ENCODE measurements at places on chromosomes 1 and 21.
A peak's percentile ranks its signal among the peaks of the same experiment; 100 is the strongest.

- DNase-seq = no peak
Measured at GRCh38 chr1:212514782-212515181, 82.1 kb downstream of the NENF start.

DNA sequence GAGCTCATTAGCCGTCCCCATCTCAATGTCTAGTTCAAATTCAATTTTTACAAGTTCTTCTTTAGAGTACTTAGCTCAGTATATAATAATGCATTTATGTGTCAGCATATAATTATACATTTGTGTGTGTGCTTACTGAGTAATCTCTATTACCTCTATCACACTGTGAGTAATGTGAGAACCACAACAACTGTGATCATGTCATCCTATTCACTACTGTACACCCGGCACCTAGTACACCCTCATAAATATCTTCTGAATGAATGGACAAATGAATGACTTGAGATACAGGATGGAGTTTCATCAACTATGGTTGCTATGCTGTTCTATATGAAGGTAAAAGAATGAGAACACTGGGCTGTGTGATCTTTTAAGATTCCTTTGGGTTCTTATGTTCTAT is 124.0 kb downstream of the GPATCH2 start:
- peak; percentile 54 for DNase-seq

- DNase-seq = no peak
Measured at GRCh38 chr21:25171438-25171837, 435.8 kb downstream of the MRPL39 start.

- no peak for DNase-seq
Measured at GRCh38 chr1:52925571-52926005, 1.5 kb upstream of the SCP2 start.

- no peak for DNase-seq
Measured at GRCh38 chr1:67801903-67802302, 31.4 kb downstream of the GNG12 start.

GRCh38 chr21:16372586-16372985 is 642.8 kb downstream of the USP25 start:
- no peak for DNase-seq

DNA sequence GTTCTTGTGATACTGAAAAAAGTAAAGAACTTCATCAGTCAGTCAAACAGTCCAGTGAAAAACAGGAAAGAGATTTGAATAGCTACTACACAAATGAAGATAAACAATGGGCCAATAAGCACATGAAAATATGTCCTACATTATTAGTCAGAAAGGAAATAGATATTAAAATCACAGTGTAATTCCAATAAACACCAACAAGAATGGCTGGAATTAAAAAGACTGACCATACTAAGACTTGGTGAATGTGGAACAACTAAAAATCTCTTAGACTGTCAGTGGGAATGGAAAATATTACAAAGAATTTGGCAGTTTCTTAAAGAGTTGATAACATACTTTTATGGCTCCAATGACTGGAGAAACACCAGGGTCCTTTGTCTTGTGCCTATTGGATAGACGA is 241.8 kb upstream of the USP24 start:
- no peak for DNase-seq

GRCh38 chr1:243508943-243509342 is 253.1 kb downstream of the SDCCAG8 start:
- no peak for DNase-seq

- no peak for DNase-seq
Measured at GRCh38 chr1:233355841-233356704, 28.5 kb downstream of the MAP3K21 start.

- no peak for DNase-seq
Measured at GRCh38 chr1:199522338-199522737, 505.2 kb upstream of the NR5A2 start.

GRCh38 chr1:157702308-157702825 is 1.8 kb upstream of the FCRL3 start:
- DNase-seq = no peak

GRCh38 chr1:177880339-177880891 is 89.4 kb downstream of the SEC16B start:
- no peak for DNase-seq

DNA sequence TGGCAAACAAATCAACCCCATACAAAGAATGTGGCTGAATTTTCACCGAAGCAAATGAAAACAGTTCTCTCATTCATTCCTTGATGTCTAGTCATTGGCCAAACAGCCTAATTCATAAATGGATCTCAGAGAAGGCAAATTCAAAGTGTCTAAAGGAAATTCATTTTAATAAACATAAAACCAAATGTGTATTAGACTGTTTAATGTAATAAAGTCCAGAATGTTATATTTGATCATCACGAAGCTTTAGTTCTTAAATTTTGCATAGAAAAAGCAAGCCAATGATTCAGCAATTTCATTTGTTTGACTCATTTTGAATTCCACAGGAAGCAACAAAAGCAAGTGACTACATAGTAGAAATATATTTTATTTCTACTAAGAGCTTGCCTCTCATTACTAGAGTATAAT is 379.2 kb upstream of the ADAMTS5 start:
- no peak for DNase-seq

DNA sequence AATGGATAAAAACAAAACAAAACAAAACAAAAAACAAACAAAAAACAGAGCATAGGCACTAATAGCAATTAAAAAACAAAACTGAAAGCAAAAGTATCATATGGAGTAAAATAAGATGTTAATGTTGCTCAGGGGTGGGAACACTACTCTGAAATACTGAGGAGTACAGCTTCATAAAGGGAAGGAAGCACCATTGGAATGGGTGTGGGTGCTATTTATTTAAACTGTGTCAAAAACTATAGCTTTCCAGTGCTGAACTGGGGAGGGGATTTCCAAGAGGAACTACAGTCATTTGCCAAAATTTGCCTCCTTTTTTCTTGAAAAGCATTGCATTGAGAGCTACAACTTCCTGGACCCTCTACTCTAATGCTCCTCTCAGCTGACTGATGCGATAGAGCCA is 40.0 kb downstream of the SPTA1 start:
- no peak for DNase-seq

DNA sequence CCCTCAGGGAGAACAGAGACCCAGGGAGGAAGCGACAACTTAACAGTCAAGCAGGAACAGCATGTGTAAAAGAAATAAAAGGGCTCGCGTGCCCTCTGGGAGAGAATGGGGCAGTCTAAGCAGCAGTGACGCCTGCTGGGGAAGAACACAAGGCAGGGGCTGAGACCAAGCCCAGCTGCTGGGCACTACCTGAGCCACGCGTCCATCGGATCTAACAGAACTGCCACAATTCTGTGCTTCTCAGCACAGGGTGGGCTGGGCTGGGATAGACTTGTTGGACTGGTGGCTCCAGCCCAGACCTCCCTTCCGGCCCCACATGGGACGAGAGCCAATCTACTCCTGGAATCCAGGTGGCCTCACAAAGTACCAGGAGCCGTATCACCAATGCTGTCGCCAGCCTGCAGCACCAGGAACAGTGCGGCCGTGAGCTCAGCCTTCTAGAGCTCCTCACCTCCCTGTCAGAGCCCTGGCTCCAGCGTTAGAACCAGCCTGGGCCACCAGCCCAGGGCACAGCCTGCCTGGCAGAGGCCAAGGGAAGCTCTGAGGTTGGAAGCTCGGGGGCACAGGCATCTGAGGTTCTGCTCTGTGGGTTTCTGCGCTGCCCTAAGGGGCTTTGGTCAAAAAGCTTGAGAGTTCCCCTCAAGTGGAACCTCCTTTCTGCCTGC is 7.4 kb downstream of the LRRC47 start:
- no peak for DNase-seq

GRCh38 chr1:229456016-229456415 is 22.1 kb upstream of the ACTA1 start:
- no peak for DNase-seq

DNA sequence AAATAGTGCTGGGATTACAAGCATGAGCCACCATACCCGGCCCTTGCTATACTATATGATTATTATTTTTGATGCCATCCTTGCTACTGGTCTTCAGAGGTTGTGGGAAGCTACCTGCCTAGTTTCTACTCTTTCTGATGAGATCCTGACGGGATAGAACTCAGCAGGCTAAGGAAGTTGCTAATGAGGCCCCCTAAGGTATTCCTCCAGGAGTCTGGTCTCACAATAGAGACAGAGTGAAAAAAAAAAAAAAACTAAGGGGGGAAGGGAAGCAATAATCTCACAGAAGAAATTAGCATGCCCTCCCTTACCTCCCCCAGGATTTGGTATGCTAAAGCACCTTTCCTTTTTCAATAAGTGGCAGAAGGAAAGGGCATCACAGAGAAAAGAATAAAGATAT is 17.6 kb downstream of the INTS3 start:
- no peak for DNase-seq

DNA sequence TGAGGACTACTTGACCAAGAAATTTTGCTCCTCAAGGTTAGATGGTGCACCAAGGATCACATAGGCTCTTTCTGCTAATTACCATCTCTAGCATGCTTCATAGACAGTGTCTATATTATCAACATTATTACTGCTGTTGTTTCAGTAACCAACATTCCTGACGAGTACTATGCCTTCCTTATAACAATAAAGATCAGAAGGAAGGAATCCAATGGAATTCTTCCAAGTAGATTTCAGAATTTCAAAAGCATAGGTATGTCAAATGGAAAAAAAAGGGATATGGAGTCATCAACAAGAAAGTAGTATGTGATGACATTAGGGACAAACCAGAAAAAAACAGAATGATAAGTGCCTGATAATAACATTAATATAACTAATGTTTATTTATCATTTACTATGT is 39.6 kb upstream of the LPGAT1 start:
- DNase-seq = no peak

DNA sequence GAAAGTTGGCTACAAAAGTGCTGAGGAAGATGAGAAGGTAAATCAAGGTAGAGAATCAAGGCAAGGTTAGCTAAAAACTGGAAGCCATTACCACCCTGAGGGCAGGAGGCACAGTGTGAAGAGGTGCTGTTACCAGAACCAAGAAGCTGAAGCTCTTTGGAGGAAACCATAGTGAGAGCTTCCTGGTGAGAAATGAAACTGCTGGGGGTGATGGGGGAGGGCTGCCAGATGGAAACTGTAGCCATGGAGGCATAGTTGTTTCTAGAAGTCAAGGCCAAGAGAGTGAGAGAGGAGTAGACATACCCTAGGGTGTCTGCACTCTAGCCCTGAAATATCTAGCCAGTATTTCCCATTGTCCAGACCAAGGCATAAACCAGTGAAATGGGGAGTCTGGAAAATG is 28.7 kb downstream of the IFI44 start:
- no peak for DNase-seq

DNA sequence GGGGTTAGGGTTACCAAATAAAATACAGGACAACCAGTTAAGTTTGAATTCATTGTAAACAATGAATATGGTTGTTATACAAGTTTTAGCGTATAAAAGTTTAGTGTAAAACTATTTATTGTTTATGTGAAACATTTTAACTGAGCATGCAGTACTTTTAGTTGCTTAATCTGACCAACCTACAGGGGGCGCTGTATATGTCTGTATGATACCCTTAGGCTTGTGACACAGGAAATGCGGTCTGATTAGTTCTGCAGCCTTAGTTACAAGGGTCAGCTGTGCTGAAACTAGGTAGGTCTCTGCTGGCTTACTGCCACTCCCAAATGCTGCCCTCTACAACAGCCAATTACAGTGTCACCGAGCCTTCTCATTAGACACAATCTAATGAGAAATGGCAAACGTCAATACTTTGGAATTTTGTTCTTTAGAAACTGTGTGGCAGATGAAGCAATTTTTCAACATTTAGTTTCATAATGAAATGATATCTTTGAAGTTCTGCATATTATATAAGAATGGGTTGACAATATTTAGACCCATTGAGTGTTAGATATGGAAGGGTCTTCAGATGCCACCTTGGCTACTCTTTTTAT is 56.2 kb downstream of the NTNG1 start:
- no peak for DNase-seq

DNA sequence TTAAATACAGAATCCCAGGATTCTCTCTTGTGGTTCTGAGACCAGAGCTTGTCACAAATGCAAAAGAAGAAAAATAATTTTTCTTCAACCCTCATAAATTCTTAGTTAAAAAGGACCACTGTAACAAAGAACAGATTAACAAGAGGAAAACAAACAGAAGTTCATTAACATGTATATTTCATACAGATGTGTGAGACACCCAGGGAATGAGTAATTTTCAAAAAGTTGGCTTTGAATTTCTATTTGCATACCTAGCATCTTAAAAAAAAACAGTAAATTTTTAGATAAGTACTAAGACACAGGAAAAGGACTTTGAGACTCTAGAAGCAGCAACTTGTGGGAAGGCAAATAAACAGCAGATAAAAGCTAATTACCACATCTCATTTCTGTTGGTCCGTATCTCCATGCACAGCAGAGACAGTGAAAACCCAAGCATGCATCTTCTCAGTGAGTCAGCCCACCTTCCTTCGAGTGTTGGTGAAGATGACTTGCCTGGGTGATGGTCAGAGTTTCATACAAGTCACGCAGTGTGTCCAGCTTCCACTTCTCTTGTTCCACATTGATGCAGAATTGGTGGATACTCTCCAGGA is 399.9 kb upstream of the ADAMTS5 start:
- no peak for DNase-seq

GRCh38 chr1:200862713-200863415 is 9.9 kb upstream of the GPR25 start:
- no peak for DNase-seq

DNA sequence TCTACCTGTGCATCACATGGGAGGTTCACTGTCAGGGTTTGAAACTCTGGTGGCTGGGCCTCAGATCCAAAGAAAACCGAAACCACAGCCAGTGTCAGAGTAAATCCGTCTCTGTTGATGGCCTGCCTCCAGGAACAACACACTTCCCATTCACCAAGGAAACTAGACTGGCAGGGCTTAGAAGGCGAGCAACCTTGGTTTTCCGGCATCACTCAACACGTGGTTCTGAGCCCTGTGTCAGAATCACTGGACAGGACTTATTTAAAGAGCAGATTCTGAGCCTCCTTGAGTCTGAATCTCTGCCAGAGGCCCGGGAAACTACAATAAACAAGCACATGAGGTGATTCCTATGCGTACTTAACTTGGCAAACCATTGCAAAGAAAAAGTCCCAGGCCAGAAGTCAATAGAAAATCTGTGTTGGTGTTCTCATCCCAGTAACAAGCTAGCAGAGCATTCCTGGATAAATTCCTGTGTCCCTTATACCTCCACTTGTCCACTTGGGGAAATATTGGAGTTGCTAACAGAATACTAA is 70.0 kb downstream of the KCTD3 start:
- no peak for DNase-seq

DNA sequence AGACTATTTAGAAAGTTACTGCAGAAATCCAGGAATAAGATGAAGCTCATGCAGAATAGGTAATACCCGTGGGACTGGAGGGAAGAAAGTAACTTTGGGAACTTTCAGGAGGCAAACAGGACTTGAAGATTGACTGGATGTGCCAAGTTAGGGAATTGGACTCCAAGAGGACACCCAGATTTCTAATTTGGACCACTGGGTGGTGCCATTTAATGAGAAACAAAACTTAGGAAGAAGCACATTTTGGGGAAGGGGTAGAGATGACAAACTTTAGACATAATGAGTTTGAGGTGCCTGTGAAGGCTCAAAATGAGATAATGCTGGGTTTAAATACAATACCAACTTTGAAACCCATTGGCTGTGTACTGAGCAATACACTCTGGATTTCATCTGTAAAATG is 3.3 kb upstream of the B4GALT3 start:
- no peak for DNase-seq

- peak; percentile 3 for DNase-seq
Measured at GRCh38 chr1:9529190-9529589, 10.1 kb upstream of the SLC25A33 start.
